LHCN-M2 (cell line): ENCODE measurements at places on chromosomes 16 and 17. TPM values are rescaled to one million over a fixed set of nuclear protein-coding genes. Genes with fewer than 3 reads are reported as not detected.
A peak's percentile ranks its signal among the peaks of the same experiment; 100 is the strongest.

ITGB4 gene
- total RNA-seq, result 0.17 and 5.5 TPM in 2 replicates

DNA sequence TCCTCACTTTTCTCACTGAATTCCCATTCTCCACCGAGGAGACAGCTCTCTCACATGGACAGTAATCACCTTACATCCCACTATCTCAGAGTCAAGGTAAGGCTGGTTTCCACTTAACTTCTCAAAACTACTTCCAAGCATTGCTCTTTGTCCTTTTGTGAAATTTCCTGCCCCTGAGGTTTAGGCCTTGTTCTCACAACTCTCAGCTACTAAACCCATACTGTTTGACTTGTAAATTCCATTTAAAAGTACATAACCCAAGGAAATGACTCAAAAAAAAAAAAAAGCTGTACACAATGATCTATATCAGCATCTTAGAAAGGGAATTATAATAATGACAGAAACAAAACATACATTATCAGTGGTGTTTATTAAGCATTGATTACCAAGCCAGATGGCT lies 8.8 kb downstream of the CDC27 start:
- DNase-seq, result no peak

CPHXL2 gene
- not detected in 2 replicates for total RNA-seq

PRSS33 gene
- total RNA-seq, result not detected in 2 replicates

DNA sequence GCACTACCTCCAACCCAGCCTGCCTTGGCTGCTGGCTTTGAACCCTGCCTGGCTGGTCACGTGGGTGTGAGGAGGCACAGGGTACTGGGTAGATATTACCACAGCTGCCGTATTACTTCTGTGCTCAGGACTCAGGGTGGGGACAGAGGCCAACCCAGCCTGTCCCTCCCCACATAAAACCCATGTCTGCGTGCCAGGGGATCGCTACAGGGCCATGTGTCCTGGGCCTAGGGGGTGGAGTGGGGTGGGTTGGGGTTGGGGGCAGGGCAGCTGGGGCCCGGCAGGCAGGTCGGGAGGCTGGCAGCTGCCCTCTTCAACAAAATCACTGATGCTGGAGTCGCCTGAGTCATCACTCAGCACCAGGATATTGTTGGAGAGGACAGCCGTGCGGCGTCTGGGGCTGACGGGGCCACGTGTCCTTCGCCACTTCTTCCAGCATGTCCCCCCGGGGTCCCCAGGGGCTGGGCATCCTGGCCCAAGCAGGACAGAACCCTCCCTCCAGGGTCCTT lies 39.7 kb upstream of the PVALEF start:
- DNase-seq, result peak; percentile 83

DNA sequence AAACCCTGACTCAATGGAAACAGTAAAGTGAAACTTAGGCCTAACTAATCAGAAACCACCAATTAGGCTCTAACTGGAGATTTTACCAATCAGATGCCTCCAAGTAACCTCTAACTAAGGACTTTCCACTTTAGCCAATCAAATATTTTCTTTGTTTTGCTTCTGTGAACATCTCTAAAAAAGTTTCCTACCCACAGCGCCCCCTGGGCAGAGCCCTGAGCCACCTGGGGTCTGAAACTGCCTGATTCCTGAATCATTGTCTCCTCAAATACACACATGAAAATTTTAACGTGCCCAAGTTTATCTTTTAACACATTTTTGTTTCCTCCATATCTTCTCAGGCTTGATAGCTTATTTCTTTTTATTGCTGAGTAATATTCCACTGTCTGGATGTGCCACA lies 19.0 kb downstream of the ADAD2 start:
- DNase-seq, result no peak

DNA sequence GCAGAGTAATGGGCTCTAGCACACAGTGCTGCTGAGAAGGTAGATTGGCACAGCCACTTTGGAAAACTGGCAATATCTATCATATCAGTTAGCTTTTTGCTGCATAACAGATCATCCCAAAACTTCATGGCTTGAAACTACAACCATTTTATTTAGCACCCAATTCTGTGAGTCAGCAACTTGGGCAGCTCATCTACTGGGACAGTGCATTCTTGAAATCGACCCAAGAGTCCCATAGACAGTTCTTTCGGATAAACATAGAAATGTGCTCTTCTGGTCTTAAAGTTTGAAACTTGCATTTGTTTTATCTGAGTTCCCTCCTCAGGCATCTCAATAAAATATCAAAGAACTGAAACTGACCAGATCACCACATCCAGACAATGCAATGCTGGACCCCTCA lies 76.7 kb downstream of the CEP112 start:
- DNase-seq, result peak; percentile 33

DNA sequence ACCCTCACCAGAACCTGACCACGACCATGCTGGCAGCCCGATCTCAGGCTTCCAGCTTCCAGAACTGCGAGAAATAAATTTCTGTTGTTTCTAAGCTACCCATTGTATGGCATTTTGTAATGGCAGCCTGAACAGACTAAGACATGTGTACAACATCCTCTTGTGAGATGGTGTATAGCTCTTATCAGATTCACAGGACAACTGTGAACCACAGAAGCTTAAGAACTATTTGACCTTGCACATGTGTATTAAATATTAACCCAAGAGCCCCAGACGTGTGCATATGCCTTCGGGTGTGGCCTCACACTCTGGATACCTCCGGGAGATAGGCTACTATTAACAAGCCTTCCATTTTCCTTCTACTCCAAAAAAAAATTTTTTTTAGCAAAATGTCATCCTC lies 248.9 kb downstream of the SLC39A11 start:
- DNase-seq, result no peak

CA7 gene
- total RNA-seq, result not detected in 2 replicates

RSAD1 gene
- total RNA-seq, result 17.8 and 23.2 TPM in 2 replicates

KCNG4 gene
- total RNA-seq, result 0.06 TPM in 1 of 2 replicates, not detected in the other

GRCh38 chr17:14797801-14798200 lies 467.3 kb downstream of the PMP22 start:
- DNase-seq, result no peak

DNA sequence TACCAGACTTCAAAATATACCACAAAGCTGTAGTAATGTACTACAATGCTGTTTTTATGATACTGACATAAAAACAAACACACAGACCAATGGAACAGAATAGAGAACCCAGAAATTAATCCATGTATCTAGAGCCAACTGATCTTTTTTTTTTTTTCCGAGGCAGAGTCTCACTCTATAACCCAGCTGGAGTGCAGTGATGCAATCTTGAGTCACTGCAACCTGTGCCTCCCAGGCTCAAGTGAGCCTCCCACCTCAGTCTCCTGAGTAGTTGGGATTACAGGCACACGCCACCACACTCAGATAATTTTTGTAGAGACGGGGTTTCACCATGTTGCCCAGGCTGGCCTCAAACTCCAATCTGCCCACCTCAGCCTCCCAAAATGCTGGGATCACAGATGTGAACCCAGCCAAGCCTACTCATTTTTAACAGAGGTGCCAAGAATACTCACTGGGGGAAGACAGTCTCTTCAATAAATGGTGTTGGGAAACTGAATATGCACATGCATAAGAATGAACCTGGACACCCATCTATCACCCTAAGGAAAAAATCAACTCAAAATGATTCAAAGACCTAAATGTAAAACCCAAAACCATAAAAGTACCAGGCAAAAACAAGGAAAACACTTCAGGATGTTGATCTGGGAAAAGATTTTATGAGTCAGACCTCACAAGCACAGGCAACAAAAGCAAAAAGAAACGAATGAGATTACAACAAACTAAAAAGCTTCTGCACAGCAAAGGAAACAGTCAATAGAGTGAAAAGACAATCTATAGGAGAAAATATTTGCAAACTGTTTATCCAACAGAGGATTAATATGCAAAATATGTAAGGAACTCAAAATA lies 63.1 kb downstream of the STX8 start:
- peak; percentile 67 for DNase-seq

RSL1D1 gene
- total RNA-seq, result 216 and 226 TPM in 2 replicates

- DNase-seq, result peak; percentile 90
Measured at GRCh38 chr17:44110823-44111633, 12.4 kb downstream of the HDAC5 start.

DNA sequence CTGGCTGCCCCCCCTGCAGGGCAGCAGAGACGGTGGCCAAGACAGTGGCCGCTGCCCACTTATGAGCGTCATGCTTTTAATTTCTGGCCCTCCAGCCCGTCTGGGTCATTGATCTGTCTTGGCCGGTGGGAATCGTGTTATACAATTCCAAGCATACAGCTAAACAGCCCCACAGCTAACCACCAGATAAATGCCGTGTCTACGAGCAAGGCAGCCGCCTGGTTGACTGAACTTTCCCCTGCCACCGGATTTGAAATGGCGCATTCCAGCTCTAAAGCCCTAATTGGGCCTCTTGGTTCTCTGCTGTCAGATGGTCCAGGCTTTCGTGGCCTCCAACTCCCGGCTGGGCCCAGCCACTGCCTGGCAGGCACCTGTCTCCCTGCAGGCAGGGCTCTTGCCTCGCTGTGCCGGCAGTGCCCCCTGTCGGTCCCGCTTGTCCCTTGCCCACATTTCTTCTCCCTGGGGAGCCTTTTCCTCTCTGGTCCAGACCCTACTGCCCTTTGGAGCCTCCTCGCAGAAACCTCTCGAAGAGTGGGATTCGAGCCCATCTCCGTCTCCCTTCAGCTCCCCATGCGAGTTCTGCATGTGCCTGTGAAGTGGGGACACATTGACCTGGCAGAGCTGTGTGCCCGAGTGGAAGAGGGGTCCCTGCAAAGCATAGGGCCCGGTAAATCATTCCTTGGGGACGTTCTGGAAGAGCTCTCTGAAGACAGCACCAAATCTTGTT lies 1.8 kb upstream of the RBFOX3 start:
- peak; percentile 29 for DNase-seq

SEZ6L2 gene
- 10.9 and 15.2 TPM in 2 replicates for total RNA-seq

GRCh38 chr16:979859-980594 lies 1.5 kb upstream of the SOX8 start:
- no peak for DNase-seq

DNA sequence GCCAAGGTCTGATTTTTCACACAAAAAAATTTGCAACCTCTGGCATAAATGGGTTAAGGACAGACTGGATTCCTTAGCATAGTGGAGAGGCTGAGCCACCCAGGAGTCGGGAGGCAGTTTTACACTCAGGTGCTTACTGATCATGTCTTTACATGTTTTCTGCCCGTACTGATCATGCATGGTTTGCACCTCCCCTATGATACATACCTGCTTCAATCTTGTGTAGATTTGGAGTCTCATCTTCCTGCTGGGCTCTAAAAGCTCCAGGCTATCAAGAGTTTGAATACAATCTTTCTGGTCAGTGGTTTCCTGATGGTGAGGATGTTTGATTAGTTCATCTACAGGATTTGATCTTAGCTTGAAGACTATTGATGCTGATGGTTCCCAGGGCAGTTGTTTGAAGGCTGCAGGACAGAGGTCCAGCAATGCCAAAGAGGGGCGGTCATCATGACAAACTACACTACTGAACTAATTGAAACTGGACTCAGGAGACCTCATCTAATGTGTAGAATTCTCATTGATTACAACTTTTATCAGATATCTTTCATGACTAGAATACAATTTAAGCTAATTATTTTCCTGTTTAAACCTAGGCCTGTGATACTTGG lies 6.9 kb downstream of the C1QBP start:
- no peak for DNase-seq

ZSCAN32 gene
- 9.4 and 14.5 TPM in 2 replicates for total RNA-seq

CSF3 gene
- total RNA-seq, result 5.1 and 6.7 TPM in 2 replicates

TUBB3 gene
- total RNA-seq, result 443 and 463 TPM in 2 replicates

DNA sequence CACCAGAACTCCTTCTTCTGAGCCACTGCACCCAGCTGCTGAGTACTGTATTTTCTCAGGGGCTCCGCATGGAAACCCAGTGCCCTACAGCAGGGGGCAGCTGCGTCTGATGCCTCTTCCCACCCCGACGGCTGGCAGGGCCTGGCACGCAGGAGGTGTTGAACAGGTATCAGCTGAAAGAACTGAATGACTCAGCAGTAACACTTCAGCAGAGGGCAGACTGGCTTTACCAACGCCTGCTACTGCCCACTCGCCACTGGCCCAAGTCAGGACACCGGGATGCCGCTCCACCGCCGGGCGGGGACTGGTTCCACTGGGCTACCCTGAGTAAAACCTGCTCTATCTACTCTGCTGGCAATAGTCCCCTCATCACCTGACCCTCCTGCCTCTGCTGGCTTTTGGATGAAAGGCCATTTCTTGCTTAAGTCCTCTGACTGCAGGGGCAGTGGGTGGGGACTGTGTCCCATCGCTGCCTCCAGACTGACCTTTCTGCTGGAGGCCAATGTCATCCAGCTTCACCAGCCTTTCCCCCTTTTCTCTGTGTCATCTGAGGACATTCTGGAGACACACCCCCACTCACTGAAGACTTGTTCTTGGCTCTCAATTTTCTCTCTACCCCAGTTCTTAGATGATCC lies 100.4 kb upstream of the FA2H start:
- DNase-seq, result no peak

DNA sequence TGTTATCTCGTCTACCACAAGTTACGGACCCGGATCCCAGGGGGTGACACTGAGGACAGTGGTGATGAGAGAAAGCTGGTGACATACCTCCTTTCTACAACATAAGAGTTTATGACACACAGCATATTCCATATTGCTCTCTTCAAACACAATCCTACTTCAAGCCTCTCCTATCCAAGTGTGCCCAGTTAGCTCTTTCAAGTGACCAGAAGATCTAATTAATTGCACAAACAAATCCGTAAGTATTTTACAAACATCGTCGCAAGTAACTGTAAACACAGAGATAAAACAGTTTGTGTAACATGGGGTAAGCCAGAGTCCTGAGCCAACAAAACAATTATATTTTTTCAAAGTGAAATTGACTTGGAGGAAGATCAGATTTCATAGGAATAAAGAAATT lies 235.0 kb downstream of the CHD9NB start:
- no peak for DNase-seq

DNA sequence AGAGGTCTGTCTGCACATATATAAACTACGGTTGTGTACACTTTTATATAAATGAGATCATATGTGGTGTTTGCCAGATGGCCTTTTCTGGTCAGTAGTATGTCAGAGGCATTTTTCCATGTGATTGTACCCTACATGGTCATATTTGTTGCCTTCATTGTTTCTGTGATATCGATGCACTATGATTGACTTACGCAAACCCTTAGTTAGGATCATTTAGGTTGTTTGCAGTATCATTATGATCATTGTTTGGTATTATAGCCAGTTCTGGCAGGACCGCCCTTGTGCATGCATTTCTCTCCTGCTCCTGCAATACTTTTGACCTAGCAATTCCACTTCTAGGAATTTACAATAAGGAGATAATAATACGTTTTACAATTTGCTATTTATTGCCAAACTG lies 169.1 kb downstream of the MSI2 start:
- no peak for DNase-seq
